AG09319 (cell line): ENCODE measurements at places on chromosomes 6 and 20.

DNA sequence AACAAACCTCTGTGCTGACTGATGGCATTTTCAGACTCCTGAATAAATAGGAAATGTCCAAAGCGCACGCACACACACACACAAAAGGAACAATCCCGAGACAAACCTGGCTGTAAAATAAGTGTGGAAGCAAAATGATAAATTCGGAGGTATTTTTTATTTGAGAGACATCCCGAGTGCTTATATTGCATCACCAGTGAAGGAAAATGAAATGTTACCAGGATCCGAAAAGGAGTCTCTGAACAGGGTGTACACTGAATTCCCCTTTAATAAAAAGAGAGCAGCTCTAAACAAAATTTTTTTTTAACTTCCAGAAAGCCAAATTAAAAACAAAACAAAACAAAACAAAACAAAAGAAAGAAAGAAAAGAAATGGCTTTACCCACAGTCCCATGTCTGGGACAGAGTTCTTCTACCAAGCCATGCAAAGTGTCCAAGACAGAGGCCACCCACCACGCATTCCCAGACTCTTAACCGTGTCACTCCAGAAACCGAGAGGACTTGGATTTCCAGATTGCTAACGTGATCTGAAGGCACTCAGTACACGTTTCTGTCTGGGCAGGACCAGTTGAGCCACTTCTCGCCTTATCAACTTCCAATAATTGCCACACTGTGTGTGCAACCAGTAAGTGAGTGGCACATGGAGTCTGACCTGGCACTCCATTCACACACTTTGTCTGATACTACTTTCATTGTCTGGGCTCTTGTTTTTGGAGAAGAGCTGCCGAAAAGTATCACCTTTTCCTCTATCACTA is 817 bp downstream of the ME1 start:
- DNase-seq: no peak

GRCh38 chr20:13661070-13661685 is 22.4 kb upstream of the TASP1 start:
- DNase-seq: no peak

GRCh38 chr20:7136886-7137285 is 369.4 kb downstream of the BMP2 start:
- DNase-seq: no peak

- no peak for DNase-seq
Observed at GRCh38 chr6:139337830-139338229, 36.6 kb downstream of the CITED2 start.

DNA sequence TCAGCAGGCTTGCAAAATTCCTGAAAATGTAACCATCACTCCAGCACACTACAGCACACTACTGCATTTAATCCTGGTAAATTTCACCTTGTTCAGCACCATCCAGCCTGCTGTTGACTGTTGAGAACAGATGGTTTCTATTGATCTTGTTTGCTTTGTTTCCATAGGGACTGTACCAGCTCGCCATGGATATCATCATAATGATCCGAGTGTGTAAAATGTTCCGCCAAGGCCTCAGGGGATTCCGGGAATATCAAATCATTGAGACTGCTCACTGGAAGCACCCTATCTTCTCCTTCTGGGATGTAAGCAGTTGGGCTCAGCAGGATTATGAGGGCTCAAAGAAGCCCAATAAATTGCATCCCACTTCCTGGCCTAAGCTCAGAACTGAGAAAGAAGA is 4.1 kb downstream of the CNBD2 start:
- DNase-seq: no peak

DNA sequence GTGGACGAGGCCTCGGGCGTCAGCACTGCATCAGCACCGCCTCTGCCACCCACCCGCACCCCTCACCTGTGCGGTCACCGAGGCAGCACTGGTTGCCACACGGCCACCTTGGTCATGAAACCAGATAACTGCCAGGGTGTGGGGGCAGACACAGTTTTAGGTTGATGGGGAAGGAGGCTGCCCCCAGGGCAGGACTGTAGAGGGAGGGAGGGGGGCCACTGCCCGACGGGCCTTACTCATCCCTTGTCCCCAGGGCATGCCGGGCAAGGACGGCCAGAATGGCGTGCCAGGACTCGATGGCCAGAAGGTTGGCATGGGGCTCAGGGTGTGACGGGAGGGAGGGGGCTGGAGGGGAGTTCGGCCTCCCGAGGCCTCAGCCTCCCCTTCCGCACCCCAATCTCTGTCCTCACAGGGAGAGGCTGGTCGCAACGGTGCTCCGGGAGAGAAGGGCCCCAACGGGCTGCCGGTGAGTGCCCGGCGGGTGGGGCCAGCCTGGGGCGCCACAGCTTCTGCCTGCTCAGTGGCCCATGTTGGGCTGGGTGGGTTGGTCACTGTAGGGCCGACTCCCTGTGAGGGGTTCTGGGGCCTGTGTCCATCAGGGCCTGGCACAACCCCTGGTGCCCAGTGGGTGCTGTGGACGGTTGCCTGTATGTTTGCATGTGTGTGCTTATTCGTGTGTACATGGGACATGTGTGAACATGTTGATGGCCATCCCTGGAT is 11.8 kb downstream of the COL9A3 start:
- no peak for DNase-seq

DNA sequence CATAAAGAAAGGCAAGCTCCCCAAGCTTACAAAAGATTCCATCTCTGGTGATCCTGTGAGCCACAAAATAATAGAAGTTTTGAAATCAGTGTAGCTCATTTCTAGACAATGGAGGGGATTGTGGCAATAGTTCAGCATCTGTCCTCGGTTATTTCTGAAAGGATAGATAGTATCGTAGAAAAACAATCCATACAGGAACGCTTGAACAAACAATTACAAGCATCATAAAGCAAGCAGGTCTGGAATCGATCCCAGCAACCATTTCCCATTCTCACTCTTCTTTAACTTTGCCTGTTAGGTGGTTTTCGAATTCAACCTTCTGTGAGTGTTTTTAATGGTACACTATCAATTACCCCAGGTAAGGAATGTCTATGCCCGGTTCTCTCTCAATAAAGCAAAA is 931.1 kb downstream of the KIF16B start:
- DNase-seq: no peak

DNA sequence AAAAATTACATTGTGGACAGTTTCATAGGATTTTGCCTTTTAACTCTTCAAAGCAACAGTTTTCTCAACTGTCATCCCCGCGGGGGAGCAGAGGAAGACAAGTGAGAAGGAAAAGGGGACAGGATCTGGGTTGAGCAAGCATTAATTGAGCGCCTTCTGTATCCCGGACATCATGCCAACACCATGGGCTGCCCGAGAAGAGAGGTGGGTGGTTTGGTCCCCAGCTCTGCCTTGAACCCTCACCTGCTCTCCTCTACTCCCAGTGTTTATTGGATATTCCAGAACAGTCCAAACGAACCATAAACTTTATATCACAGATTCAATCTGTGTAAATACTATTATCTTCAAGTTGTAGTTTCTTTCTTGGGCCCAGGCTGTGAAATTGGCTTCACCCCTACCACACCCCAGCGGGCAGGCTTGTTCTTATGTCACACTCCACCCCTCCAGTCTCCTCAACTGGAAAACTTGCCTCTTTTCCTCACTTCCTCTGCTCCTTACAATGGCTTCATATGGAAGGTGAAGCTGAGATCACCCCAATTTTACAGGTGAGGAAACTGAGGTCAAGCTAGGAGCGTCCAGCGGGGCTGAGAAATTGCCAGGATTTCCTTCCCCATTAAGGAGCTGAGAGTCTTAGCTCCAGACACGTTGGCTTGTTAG is 6.0 kb downstream of the PCK1 start:
- no peak for DNase-seq

DNA sequence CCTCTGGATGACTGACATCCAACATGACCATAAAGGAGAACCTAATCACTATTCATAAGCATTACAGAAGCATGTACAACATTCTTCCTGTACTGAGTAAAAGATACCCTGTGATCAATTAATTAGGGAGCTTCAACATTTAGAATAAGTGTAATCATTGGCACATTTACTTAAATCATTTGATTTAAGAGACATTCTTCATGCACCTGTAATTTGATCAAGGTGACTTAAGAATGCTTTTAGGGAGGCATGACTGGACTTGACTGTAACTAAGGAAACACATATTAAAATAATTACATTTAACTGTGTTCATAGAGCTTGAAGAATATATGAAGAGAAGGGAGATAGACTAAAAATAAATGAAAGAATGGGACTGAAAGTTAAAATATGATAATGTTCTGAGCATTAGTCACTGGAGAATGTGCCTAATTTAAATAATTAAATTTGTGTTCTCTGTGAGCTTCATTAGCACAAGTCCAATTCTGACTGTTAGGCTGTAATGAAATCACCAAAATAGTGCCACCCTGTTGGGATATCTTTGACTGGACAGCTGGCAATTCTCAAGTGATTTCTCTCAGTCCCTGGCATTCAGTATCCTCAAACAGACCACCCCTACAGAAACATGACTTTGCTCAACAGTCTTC is 295.5 kb upstream of the ADGRB3 start:
- DNase-seq: no peak

DNA sequence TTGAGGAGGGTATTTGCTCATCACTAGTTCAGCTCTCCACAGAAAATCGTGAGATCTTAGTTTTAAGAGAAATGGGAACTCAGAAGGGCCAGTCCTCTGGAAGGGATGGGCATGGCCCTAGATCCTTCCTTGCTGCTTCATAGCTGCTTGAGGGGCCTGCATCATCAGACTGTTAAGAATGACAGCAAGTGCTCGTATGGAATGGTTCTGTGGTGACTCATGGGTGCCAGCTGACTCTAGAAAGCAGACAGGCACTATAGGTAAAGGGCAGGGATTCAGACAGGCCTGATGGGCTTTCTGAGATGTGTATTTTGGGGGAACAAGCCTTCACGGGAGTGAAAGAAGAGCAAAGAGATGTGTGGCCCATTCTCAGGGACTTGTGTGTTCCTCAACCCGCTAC is 90.8 kb downstream of the MYLK4 start:
- no peak for DNase-seq

- DNase-seq: no peak
Observed at GRCh38 chr6:86934365-86934764, 3.0 kb upstream of the HTR1E start.

DNA sequence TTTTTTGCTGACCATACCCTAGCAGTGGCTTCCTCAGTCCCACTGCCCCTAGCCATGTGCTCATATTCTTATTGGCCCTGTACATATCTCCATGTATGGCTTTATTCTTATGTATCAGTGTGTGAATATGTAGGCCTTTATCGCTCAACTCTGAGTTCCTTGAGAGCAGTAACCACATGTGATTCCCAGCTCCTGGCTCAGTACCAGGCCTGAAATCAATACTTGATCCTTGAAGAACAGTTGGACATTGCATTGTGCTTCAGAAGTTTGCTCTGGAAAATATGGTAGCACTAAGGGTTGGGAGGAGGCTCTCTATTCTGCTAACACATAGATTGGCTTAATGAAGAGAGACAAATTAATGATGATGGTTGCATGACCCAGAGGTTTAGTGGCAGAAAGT is 118.8 kb upstream of the FERMT1 start:
- DNase-seq: no peak

- DNase-seq: no peak
Observed at GRCh38 chr6:8674126-8674525, 238.8 kb upstream of the SLC35B3 start.

DNA sequence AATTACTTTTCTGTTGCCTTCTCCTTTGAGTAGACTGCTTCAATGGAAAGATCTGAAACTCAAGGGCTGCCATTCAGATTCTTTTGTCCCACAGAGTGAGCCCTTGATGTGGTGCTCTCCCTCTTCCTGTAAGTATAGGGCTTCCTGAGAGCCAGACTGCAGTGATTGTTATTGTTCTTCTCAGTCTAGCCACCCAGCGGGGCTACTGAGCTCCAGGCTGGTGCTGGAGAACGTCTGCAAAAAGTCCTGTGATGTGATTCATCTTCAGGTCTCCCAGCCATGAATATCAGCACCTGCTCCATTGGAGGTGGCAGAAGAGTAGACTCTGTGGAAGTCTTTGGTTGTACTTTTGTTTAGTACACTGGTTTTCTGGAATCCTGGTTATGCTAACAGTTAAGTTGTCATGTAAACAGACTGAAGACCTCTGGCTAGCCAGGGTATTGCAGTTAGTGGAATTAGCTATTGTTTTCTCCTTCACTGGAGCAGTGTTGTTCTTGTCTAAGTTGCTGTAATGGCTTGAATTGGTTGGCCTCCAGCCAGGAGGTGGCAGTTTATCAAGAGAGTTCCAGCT is 240.9 kb downstream of the COL12A1 start:
- DNase-seq: no peak

- no peak for DNase-seq
Observed at GRCh38 chr20:3283222-3283820, 44.3 kb upstream of the SLC4A11 start.

DNA sequence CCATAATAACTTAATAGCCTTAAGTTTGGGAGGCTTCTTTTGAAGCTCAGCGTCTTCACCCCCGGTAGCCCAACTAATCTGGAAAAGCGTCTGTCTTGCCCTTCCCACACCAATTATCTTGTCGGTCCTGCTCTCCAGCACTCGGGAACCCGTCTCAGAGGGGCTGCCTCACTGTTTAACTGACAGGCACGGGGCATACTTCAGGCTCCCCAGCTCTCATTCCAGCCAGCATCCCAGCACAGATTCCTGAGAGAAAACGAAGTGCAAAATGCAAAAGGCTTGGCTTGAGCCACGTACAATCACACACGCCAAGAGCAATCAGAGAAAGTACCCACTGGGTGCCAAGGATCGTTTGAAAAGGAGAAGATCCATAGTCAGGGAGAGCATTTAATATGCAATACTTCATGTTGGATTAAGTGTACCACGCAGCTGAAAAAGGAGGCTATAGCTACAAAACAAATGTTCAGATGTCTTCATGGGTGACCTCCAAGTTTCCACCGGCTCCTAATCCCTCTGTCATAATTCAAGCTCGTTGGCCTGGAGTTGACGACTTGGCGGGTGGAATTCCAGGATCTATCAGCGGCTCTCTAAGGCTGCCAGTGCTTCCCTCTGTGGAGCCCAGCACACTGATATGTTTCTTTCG is 53.7 kb upstream of the STX16 start:
- DNase-seq: no peak

DNA sequence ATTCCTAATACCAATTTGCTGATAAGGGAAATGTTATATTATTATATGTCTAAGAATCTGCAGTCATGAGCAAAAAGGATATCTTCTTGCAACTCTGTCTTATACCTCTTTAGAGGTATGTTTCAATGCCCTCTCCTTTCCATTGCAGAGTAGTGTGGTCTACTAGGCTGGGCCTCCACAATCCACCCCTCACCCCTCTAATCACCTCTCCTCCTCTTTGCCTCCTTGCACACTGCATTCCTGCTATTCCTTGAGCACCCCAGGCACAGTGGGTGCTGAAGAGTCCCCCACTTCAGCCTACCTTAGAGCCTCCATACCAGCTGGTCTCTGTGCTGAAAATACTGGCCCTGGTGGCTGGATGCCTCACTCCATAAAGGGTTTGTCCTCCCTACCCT is 26.9 kb downstream of the ARMC2 start:
- DNase-seq: no peak

- DNase-seq: peak; percentile 18
Observed at GRCh38 chr6:127515794-127516661, 3.1 kb downstream of the MTCL3 start.

- no peak for DNase-seq
Observed at GRCh38 chr6:81744131-81744530, 8.3 kb downstream of the TENT5A start.

- no peak for DNase-seq
Observed at GRCh38 chr20:5127204-5127858, 523 bp downstream of the CDS2 start.
